ENCODE measurements at places on chromosomes 12 and 14.

DNA sequence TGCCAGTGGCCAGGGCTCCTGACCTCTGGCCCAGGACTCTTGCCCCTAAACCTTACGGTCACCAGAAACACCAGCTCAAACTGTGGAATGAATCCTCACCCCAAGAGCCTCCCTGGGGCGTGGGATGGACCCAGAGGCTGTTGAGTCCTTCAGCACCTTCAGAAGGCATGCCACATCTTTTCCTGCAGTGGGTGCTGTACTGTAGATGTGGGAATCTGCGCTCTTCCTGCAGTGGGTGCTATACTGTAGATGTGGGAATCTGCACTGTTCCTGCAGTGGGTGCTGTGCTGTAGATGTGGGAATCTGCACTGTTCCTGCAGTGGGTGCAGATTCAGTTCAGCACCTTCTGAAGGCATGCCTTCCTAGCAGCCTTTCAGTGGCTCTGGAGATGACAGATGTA is 1.2 kb downstream of the KRT82 start:
- DNase-seq, result no peak

GRCh38 chr14:85172889-85173477 is 357.0 kb upstream of the FLRT2 start:
- no peak for DNase-seq

GRCh38 chr12:119068129-119068856 is 87.0 kb downstream of the SRRM4 start:
- no peak for DNase-seq

DNA sequence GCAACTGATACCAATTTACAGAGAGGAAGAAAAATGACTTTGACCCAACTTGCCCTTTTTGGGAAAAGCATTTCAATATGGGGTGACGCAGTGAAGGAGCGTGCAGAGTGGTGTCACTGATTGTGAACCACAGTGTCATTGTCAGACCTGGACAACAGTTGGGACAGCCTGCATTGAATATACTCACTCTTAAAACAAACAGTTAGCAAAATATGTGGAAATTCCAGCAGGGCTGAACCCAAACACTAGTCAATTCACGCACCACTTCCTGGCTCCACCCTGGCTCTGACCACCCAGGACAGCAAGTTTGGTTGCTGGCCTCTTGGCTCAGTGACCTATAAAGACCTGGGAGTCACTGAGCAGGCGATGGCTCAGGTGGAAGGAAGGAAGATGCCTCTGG is 61.3 kb downstream of the NOS1 start:
- DNase-seq, result no peak

GRCh38 chr14:79064214-79064613 is 894.0 kb downstream of the NRXN3 start:
- DNase-seq, result no peak

DNA sequence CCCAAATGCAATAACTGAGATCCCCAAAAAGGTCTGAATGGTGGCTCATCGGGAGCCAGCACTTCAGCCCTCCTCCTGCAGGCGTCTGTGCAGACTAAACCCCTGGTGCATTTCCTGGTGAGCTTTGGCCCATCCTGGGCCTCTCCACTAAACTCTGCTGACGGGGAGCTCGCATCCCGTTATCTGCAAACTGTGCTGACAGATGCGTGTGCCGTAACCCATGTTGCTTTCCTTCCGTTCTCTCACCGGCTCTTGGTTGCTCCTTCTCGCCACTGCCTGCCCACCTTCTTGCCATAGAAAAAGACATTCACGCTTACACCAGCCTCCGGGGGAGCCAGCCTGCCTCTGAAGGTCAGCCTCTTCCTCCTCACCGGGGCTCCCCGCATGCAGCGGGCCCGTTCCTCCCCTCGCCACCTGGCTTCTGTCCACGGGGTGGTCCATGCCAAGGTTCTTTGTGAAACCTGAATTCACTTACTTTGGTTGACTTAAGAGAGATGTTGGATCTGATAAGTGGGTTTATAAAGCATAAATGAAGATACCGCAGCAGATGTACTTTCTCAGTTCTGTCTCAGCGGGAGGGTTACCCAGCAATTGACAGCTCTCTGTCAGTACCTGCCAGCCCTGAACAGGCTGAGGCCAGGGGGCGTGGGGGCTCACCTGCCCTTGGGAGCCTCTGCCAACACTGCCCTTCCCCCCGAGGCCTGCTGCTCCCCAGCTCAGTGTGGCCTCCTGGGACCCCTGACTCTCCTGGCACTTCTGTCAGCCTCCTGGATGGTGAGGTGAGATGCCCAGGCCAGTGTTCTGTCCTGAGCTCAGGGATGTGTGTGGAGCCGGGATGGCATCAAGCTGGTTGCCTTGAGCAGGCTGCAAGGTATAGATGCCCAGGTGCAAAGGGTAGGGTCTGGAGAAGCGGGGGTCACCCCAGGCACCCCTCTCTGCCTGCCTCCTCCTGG is 14.2 kb downstream of the ZFYVE21 start:
- DNase-seq, result no peak

GRCh38 chr14:96905825-96906224 is 108.6 kb downstream of the VRK1 start:
- no peak for DNase-seq

Measured in HS-27A (cell line).